NCI-H1092 treated with DMSO at 0.1 percent for 48 hours (cell line): ENCODE measurements at places on chromosomes 4 and X.

- no peak for DNase-seq
Measured at GRCh38 chr4:67762086-67762485, 7.9 kb upstream of the GNRHR start.

DNA sequence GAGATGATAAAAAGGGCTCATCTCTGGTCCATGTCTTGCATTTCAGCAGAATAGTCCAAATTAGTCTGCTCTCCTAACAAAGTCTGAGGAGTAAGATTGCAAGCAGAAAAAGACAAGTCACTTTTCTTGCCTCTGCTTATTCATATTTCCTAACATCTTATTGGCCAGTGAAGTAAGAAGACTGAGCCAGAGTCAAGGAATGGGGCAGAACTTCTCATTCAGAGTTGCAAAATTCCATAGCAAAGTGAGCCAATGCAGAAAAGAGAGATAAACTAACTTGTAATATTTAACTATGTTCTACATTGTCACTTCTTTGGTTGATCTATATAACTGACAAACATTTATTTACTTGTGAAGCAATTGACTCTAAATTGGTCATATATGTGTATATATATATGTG, 2304.0 kb downstream of the ARAP2 start:
- DNase-seq = no peak

DNA sequence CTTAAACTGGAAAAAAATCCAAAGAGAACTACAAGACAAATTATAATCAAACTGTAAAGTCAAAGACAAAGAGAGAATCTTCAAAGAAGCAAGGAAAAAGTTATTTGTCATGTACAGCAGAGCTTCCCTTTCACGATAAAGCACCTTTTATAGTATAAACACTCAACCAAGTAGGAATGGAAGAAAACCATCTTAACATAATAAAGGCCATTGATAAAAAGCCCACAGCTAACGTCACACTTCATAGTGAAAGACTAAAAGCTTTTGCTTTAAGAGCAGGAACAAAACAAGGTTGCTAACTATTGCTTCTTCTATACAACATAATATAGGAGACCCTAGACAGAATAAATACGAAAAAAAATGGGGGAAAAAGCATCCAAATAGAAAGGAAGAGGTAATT, 595.7 kb upstream of the POU3F4 start:
- no peak for DNase-seq

DNA sequence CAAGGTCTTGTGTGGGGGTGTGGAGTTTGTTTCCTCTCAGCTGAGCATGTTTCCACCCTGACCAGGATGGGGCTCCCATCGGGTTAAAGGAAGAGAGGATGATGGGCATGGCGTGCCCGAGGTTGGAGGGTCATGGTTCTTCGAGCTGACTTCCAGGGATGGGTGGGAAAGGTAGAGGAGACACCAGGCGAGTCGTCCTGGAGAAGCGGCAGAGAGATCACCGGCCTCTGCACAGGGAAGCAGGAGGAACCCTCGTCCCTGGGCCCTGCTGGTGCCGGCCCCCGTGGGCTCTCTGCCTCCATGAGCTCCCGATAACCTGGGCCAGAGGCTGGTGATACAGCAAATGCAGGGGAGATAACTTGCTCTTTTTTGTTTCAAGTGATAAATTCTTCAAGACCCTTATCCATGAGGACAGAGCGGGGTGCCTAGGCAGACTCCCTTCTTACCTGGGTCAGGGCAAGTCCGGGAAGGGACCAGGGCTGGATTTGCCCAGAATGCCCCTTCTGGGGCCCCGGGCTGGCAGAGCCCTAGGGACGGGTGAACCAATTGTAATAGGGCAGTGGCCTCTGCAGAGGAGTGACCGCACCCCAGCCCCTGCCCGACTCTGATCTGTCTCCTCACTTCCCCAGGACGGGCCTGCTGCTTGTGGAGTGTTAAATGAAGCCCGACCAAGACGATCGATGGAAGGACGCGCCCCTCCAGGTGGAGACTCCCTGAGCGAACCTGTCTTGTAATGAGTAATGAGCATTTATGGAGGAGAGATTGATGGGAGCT, 63.0 kb downstream of the CPZ start:
- DNase-seq = no peak

DNA sequence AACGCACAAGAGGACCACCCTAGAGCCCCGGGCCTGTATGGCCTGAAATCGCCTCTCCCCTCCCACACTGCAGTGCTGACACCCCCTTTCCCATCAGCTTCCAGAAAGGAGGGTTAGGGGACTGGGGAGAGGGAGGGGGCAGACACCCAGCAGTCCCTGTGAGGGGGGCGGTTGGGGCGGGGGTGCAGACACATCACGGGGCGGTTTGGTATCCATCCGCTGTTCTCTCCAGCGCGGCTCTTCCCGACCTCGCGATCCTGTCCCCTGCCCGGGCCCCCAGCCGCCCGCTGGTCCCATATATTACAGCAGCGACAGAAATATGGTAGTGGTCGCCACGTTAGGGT, 404 bp upstream of the GPRASP2 start:
- DNase-seq = no peak

DNA sequence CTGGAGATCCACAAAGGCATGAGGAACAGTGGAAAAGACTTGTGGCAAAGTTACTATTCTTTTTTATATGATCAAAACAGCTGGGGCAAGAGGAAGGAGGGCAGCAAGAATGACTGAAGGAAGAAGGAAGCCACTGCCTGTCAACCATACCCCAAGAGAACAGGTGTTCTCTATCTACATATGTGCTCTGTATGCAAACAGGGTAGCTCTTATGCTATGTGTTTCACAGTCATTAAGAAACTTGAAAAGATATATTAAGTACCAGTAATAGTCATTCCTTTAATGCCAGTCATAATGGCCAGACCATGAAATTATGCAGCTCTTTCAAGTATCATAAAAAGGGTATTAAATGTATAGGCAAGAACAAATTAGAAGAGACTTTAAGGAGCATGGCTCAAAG, 363.9 kb downstream of the KLHL13 start:
- no peak for DNase-seq

- DNase-seq = no peak
Measured at GRCh38 chrX:46838486-46838870, 1.6 kb downstream of the RP2 start.

DNA sequence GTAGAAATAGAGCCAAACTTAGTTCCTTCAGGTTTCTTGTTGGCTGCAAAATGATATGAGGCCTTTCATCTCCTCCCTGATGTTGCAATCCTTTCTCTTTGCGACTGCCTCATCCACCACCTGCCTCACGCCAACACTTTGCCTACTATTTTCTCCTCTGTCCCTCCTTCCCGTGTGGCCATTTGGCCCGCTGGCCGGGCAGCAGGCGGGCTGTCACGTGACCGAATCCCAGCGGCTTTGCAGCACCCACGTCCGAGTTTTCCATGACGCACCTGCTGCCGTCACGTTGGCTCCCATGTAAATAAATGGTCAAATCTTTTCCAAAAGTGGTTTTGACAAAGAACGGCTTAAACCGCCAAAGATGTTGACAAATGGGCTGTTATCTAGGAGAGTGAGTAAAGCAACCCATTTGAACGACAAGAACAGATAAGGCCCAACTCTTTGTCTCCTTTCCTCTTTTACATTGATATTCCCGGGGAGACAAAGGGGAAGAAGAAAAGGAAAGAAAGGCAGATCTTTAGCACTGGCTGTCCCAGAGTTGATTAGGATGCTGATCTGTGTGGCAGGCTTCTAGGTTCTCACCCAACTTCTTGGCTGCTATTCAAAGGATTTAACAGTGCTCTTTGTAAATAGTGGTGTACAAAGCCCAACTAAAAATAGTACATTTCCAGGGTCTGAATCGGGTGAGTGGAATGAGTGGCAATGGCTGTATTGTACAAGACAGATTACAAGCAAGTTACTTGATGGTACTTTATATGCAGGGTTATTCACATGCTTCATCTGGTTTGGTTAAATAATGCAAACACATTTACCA, 174.2 kb upstream of the JADE1 start:
- DNase-seq = peak; percentile 88

- no peak for DNase-seq
Measured at GRCh38 chr4:166143227-166143626, 270.2 kb downstream of the TLL1 start.

- no peak for DNase-seq
Measured at GRCh38 chr4:156195914-156196313, 242.2 kb upstream of the CTSO start.

- DNase-seq = peak; percentile 55
Measured at GRCh38 chr4:986428-986878, 391 bp upstream of the IDUA start.

- DNase-seq = no peak
Measured at GRCh38 chr4:112377171-112377570, 80.0 kb downstream of the ALPK1 start.

GRCh38 chr4:160403081-160403480, 1300.2 kb downstream of the RAPGEF2 start:
- no peak for DNase-seq

- DNase-seq = no peak
Measured at GRCh38 chr4:156536661-156537060, 434.9 kb downstream of the PDGFC start.

DNA sequence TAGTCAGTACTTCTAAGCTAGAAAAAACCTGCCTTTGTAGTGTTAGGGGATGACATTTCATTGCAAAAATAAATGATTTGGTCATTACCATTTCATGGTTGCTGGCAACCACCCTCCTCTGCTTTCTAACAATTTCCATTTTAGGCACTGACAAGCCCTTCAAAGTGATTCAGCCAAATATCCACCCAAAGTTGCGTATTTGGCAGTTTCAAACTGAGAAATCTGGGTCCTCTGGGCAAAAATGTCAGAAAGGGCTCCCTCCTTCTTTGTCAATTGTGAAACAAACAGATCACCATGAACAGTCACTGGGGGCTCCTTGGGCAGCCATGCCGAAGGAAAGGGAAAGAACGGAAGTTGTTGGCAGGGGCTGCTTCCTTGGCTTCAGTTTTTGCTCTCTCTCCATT, 33.0 kb downstream of the PLAC1 start:
- DNase-seq = no peak

DNA sequence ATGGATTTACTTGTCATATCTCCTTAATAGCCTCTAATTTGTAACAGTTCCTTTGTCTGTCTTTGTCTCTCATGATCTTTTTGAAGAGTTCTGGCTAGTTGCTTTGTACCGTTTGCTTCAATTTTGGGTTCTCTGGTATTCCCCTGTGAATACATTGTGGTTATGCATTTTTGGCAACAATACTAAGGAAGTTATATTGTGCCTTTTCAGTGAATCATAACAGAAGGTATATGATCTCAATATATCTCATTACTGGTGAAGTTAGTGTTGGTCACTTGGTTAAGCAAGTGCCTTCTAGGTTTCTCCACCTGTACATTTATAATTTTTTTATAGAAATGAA, 48.6 kb downstream of the DCLK2 start:
- no peak for DNase-seq

DNA sequence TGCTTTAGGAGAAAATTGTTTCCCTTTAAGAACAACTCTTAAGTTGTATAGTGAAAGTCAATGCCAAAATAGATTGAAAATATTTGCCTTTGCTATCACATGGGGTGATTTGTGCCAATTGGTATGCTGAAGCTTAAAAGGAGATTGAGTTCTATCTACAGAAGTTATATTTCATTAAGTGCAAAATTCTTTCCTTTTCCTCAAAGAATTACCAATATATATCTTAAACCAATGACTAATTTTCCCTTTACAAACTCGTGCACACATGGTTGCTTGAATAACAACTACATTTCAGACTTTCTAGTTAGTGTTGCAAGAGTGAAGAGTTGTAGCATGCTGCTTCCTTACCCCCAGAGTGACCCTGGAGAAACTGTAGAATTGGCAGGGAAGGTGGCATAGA, 990.0 kb upstream of the PABPC4L start:
- DNase-seq = no peak

DNA sequence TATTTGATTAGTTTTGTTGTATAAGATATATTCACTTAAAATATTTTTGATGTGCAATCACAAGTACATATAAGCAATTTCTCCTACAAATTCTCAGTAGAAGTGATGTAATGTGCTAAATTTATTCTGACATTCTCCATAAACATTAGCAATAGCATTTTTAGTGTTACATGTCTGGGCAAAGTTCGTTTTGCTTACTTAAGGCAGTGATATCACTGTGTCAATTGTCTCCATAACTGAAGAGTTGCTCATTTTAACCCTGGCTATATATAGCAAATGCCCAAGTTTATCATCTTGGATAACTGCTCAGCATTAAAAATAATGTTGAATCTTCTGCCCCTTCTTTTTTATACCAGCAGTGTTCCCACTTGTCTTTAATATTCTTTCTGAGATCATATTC, 340.0 kb upstream of the NDST4 start:
- DNase-seq = no peak

- DNase-seq = peak; percentile 20
Measured at GRCh38 chr4:26161030-26161824, 159.6 kb upstream of the RBPJ start.

DNA sequence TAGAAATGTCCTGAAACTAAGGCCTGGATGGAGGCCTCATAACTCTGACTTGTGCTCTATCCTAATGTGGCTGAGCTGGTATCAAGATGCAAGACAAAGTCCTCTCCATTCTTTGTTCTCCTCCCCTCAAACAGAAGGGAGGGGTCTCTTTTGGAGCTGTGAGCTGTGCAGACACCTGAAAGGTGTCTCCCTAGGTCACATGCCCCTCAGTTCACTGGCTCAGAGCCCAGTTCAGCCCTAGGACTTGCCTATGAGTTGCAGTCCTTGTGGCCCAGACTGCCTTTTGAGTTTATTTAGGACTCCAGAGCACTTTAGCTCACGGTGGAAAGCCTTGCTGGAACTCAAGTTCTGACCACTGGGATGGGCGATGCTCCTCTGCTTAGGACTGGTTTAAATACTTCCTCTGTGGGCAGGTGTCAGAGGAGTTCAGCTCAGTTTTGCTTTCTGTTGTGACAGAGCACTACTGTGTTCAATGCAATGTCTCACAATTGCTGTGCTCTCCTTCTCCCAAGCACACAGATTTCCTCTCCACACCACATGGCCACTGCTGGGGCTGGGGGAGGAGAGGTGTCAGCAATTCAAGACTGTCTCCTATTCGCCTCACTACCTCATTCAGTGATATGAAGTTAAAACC, 84.8 kb upstream of the ZNF827 start:
- DNase-seq = no peak

GRCh38 chr4:3525532-3526430, 6.4 kb downstream of the LRPAP1 start:
- DNase-seq = no peak

GRCh38 chrX:10032147-10032546, 65.0 kb downstream of the CLDN34 start:
- DNase-seq = no peak

DNA sequence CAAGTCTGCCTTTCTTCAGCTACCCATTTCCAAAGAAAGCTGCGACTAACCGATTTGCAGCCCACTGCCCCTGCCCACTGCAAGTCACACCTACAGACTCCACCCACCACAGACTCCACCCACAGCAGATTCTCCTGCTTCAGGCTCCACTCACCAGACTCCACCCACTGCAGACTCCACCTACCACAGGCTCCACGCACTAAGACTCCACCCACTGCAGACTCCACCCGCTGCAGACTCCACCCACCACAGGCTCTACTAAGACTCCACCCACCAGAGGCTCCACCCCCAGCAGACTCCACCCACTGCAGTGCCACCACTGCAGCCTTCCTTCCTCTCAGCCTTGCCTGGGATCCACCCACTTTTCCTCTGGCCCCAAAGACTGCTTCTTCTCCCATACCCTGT, 41.3 kb downstream of the ABLIM2 start:
- DNase-seq = no peak

GRCh38 chr4:2304877-2305561, 43.1 kb upstream of the MXD4 start:
- no peak for DNase-seq

GRCh38 chr4:6824071-6824470, 41.5 kb downstream of the KIAA0232 start:
- DNase-seq = no peak

GRCh38 chr4:110106931-110107296, 91.5 kb downstream of the ELOVL6 start:
- no peak for DNase-seq

- no peak for DNase-seq
Measured at GRCh38 chr4:149708513-149709130, 107.0 kb downstream of the IQCM start.
